ENCODE measurements at places on chromosomes 1 and 21.
A peak's percentile ranks its signal among the peaks of the same experiment; 100 is the strongest.

GRCh38 chr1:24735509-24736375 is 9.5 kb upstream of the CLIC4 start:
- DNase-seq: no peak

DNA sequence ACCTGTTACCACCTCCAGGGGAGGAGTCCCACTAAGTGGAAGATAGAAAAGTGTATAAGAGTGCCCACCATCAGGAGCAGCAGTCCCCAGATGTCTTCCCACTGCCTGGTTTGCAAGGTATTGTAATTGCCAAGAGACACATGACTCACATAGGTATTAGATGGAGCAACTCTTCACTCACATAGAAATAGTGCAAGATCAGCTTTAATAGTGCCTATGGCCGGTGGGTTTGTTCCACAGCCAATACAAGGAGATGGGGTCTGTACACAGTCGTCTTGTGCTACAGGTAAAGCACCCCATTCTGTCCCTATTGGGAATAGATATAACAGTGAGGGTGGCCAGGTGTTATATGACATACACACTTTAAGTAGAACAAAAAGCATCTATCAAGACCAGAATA is 18.6 kb upstream of the GBP5 start:
- DNase-seq: no peak

- no peak for DNase-seq
These were observed 75.1 kb downstream of the SKI start for GRCh38 chr1:2303016-2303775.

DNA sequence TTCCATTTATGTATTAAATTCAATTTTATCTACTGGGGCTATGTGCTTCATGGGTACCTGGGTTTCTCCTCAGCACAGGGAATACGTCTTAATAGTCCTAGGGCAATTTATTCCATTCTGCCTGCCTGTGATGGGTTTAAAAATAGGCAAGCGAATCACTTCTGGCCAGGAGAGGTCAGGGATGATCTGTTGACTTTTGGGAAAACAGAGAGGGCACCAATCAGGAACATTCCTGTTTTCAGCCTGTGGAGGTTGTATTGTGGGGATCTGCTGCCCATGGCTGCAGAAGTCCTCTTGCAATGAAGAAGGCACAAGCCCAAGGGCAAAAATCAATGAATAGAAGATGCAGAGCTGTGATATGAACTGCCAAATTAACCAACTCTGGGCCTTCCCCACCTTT is 303.1 kb downstream of the CTH start:
- no peak for DNase-seq

DNA sequence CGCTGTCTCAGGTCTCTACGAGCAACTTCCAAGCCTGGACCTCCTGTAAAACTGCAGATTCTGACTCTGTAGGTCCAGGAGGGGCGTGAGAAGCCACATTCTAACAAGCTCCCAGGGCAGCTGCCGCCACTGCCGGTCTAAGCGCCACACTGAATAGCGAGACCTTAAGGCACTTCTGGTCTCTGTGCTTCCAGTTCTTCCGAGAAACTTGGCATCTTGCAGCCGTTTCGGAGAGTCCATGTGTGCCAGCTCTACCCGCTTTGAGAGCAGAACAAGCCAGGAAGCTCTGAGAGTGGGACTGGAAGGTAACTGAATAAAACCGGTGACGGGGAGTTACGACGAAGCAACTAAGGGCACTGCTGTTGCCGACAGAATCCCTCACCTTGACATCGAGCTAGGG is 12.5 kb downstream of the AGT start:
- DNase-seq: no peak

GRCh38 chr1:56404561-56405030 is 174.8 kb downstream of the PLPP3 start:
- no peak for DNase-seq

- no peak for DNase-seq
These were observed 35.5 kb upstream of the TTC22 start for GRCh38 chr1:54836594-54836993.

DNA sequence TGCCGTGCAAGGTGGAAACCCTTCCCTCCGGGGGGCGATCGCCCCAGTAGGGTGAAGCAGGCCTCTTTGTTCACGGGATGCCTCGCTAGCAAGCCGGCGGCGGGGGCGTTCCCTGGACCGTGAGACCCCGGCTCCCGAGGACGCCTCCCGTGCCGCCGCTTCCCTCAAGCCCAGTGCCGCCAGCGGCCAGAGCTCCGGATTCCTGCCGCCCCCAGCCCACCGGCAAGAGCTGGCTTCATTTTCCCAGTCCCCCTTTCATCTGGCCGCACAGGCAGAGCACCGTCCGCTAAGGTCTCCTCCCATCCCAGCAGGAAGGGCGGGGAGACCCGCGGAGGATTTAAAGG is 16.3 kb downstream of the IER5 start:
- peak; percentile 25 for DNase-seq

DNA sequence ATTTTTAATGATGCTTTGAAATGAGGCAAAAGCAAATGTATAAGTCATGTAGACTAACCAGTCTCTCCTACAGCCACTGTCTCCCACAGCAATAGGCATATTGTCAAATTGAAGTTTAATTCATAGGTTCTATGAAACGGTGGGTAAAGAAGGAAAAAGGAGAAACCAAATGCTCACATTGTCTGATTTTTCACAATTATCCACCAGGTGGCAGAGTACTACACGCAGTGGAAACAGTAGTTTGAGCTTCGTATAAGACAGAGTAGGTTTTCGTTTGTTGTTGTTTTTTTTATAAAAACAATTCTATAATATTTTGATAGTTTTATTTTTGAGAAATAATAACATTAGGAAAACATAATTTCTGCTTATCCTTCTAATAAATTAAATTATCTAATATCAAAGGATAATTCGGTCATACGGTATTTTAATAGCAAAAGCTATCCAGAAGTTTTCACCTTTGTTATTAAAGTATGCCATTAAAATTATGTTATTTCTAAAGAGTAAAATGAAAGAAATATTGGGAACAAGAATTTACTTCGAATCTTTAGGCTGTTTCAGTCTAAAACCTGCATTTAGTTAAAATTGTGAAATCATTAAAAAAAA is 39.1 kb downstream of the TYW3 start:
- DNase-seq: no peak

DNA sequence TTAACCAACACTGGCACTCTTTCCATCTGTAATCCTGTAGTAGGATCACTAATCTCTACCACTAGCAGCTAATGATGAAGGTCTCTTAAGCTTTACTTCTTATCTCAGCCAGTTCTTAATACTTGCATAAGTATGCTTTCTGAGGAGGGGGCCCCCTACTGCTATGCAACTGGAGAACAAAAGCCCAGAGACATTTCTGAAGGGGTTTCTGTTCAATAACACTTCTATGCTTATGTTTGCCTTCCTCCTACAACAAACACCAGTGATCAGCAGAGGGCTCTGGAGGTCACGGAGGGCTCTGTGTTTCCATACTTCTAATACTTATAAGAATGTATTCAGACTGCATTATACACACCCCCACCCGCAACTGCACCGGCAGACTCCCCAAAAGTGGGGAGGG is 215.8 kb downstream of the BARHL2 start:
- no peak for DNase-seq

DNA sequence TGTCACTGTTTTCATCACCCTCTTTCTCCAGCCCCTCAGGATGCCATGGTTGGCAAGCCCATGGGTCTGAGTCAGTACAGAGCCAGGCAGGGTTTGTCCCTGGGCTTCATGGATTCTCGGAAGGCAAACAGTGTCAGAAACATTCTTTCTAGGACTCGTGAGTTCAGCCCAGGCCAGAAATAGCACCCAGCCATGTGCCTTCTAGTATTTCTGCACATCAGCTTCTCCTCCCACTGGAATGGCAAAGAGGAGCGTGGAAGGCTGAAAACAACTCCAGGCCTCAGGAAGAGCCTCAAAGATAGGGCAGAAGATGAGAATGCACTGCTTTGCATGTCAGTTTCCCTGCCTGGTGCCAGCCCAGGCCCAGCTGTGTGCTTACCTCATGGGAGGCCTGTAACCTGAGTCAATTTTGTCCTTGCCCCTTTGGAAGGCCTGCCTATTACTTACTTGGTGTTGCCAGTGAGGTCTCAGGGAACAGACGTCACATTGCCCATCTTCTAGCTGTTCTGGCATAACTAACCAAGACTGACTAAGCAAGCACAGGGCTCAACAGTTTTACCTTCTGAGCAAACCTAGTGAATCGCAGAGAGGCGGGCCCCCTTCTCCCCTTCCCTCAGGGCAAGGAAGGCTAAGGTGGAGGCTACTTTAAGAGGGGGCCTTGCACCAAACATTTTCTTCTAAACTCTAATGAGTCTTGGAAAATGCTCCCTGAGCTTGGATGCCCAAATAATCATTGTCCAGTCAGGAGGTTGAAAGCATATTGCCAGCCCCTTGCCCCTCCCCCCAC is 42.4 kb downstream of the GLUL start:
- DNase-seq: no peak

- no peak for DNase-seq
These were observed 254.2 kb downstream of the PAPPA2 start for GRCh38 chr1:176717066-176717750.

DNA sequence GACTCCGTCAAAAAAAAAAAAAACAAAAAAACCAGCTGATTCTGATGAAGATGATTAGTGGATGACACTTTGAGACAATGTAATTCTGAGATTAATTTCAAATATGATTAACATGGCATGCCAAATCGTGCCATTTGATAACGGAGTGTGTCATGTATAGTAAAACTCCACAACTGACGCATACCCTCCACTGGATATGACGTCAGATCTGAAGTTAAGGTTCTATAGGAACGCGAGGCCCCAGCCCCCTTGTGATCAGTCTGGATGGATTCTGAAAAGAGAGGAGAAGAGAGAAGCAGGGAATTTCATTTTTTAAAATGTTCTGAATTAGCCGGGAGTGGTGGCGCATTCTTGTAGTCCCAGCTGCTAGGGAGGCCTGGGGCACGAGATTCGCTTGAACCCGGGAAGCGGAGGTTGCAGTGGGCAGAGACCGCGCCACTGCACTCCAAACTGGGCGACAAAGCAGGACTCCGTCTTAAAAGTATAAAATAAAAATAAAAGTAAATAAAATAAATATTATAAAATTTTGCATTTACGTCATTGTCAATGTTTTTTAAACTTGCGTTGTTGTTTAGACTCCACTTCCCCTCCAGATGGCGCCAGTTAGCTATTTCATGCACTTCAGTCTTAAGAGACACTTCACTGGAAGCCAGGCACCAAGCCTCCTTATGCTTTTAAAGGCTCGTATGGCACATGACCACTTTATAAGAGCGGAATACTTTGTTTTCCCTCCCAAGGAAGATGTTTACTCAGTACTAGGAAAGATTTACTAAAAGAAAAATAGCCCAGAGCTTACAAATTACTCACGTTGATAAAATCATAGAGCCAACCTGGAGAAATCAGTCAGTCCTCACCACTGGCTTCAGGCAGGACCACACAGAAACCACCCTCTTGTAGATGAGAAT is 65.5 kb downstream of the UBE2U start:
- peak; percentile 23 for DNase-seq

Measured in T-helper 22 cell (primary cell).